ENCODE measurements at places on chromosomes 6 and 20.

- H3K4me1 ChIP-seq = no peaks in the 10 kb centered on the region
- H3K36me3 ChIP-seq = no peaks in the 10 kb centered on the region
- H3K27ac ChIP-seq = no peak overlapping the region
- no peaks in the 10 kb centered on the region for H3K27me3 ChIP-seq
Measured at GRCh38 chr6:2656460-2657079, 94.2 kb downstream of the MYLK4 start.

DNA sequence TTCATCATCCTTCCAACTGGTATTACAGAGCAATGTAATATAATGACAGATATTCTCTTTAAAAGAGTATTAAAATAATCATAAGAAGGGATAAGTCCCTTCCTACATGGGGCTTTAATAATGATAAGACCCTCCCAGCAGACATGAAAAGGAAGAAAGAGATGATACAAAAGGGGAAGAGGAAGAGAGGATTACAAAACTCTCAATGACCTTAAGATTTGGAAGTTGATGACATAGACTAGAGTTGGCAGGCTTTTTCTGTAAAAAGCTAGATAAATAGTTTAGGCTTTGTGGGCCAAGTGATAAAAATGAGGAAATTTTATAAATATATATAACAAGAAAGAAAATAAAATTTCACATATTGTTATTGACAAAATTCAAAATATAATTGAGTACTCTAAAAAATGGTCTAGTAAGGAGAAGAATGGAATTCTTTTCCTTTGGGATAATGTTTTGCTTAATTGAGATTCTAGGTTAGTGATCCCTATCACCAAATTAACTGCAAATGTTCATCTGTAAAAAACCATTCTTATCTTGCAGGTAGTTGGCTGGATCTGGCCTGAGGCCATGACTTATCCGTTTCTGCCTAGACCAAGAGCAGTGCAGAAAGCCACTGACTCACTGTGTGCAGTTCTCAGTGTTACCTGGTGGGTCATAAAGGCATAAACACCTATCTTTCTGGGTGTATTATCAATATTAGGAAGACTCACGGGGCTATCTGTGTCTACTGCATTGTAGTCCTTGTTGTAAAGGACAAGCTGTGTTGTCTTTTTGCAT lies 11.0 kb downstream of the RIPOR2 start:
- no peak overlapping the region for H3K4me3 ChIP-seq
- no peaks in the 10 kb centered on the region for H3K36me3 ChIP-seq
- no peak for DNase-seq
- no peaks in the 10 kb centered on the region for H3K27me3 ChIP-seq
- H3K27ac ChIP-seq = no peak overlapping the region
- H3K4me1 ChIP-seq = no peaks in the 10 kb centered on the region

GRCh38 chr6:15553031-15553430 lies 109.8 kb downstream of the DTNBP1 start:
- H3K4me3 ChIP-seq = no peak overlapping the region
- no peaks in the 10 kb centered on the region for H3K36me3 ChIP-seq
- peaks cover 7% of the 10 kb centered on the region for H3K4me1 ChIP-seq
- no peaks in the 10 kb centered on the region for H3K27me3 ChIP-seq
- no peak for DNase-seq

- H3K27ac ChIP-seq = no peak overlapping the region
- no peaks in the 10 kb centered on the region for H3K27me3 ChIP-seq
- no peaks in the 10 kb centered on the region for H3K4me1 ChIP-seq
- no peak for DNase-seq
- no peak overlapping the region for H3K4me3 ChIP-seq
Measured at GRCh38 chr6:162962093-162962492, 234.3 kb downstream of the PACRG start.
